ENCODE measurements at places on chromosomes 1 and 21.

- no peak for DNase-seq
Observed at GRCh38 chr1:224457782-224458144, 23.2 kb upstream of the WDR26 start.

DNA sequence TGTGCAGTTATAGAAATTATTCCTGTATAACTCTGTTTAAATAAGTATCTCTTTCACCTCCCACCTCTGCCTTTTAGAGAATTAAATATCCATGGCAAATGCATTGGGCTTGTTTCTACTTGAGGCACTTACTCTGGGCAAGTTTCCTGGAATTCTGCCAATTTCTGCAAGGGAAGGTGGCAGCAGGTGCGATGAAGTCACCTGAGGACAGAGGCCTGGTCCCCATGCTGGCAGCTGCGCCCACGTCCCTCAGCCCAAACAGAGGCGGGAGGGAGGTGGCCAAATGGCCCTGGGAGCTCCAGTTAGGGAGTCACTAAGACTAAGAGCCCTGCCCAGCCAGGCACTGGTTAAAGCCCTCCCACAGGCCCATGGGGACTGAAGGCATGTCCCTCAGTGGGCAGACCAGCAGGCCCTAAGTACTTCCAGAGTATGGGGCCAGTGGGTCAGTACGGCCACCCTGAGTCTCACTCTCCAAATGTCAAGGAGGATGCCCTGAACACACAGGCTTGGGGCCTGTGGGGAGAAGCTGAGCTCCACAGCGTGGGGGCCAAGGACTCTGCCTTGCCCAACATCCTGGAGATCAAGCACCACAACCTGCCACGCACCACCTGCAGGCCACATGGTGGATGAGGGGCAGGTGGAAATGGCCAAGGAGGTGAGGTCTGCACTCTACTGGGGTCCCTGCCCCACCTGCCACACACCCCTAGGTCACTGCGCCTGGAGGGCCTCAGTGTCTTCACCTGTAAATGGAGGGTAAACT lies 19.4 kb downstream of the ACOT7 start:
- no peak for DNase-seq

- no peak for DNase-seq
Observed at GRCh38 chr1:19525607-19526545, 40.5 kb upstream of the CAPZB start.

GRCh38 chr1:58047265-58047858 lies 499.2 kb downstream of the OMA1 start:
- DNase-seq: peak; percentile 58

GRCh38 chr1:47838562-47839432 lies 158.4 kb downstream of the TRABD2B start:
- no peak for DNase-seq

GRCh38 chr1:83999316-83999819 lies 436 bp upstream of the TTLL7 start:
- DNase-seq: peak; percentile 90

DNA sequence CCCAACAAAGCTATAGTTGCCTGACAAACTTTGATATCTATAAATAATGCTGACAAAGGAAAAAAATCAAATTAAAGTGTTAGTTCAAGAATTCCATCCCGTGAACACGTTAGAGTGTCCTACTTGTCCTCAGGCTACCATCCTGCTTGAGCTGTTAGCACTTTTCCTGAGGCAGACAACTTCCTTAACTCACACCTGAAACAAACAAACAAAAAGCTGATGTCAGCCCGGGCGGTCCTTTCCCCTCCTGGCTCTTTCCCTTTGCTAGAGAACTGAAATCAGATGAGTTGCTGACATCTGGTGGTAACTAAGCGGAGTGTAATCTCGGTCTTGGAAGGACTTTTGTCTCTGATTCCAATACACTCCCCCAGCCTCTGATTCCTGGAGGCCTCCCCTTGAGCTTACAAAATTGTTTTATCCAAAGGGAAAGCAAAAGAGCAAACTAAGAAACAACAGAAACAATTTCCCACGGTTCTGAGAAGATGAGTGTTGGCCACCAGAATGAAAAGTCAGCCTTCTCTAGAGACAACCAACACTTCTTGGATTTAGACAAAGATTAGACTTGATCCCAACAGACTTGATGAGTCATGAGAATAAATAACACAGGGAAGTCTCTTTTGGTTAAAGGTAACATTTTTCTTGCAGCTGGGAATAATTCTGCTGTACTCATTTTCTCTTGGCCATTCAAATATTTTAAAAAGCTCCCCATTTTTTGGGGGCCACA lies 135.4 kb downstream of the PROX1 start:
- DNase-seq: peak; percentile 57

DNA sequence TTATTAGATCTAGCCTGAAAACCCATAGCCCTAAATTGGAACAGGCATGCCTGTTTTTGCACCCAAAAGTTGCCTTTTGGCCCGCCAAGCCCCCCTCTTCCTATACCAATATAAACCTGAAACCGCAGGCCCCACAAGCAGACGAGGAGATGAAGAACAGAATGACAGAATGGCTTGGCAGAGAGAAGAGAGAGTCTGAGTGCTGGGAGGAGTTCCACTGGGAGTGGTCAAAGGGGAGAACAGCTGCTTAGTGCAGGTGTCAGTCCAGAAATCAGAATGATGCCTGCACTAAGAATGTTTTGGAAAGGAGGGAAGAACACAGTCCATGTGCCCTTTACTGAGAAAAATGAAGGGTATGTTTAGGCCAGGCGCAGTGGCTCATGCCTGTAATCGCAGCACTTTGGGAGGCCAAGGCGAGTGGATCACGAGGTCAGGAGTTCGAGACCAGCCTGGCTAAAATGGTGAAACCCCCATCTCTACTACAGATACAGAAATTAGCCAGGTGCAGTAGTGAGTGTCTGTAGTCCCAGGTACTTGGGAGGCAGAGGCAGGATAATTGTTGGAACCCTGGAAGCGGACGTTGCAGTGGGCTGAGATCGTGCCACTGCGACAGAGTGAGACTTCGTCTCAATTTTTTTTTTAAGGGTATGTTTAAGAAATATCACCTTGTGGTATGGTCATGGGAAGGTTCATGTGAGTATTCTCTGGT lies 9.4 kb downstream of the DYRK1A start:
- DNase-seq: no peak

GRCh38 chr1:226422478-226422877 lies 14.6 kb upstream of the PARP1 start:
- DNase-seq: no peak

- DNase-seq: peak; percentile 90
Observed at GRCh38 chr1:177170756-177171535, at the start of gene BRINP2. Gene BRINP2, plus strand, starts transcription at chr1:177170958. Its CDS starts 58,919 bp downstream, at chr1:177229877.

- peak; percentile 60 for DNase-seq
Observed at GRCh38 chr1:69700770-69701169, 133.0 kb downstream of the LRRC7 start.

GRCh38 chr1:216599851-216600250 lies 123.4 kb downstream of the ESRRG start:
- no peak for DNase-seq

- no peak for DNase-seq
Observed at GRCh38 chr1:211985556-211986264, 49.6 kb downstream of the INTS7 start.

- no peak for DNase-seq
Observed at GRCh38 chr1:160795951-160796383, at the start of gene LY9. Gene LY9, plus strand, starts transcription at chr1:160796174. Its CDS starts 14 bp downstream, at chr1:160796188.

DNA sequence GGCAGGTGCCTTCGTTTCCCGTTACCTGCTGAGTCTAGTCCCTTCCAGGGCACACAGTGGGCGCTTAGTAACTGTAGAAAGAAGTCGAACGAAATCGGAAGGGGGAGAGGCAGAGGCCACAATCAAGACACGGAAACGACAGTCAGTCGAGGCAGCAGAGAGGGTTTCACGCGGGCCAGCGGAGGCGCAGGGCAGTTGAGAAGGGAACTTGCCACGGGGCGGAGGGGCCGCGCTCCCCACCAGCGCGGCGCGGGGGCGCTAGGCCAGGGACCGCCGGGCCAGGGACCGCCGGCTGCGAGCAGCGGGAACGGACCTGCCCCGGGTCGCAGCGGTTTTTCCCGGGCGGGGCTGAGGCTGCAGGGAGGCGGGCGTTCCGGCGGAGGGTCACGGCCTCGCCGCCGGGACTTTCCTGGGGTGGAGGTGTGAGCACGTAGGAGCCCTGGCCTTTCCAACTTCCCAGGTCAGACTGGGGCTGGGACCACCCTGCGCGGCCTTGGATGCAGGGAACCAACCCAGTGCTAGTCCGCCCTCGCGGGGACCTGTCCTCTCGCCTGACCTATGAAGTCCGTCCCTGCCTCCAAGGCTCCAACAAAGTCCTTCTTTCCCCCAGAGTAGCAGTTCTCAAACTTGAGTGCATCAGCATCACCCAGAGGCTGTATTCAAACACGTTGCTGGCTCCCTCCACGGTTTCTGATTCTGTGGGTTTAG lies 150.1 kb upstream of the FGGY start:
- DNase-seq: no peak

- DNase-seq: peak; percentile 68
Observed at GRCh38 chr1:31216016-31216415, 23.7 kb downstream of the NKAIN1 start.

DNA sequence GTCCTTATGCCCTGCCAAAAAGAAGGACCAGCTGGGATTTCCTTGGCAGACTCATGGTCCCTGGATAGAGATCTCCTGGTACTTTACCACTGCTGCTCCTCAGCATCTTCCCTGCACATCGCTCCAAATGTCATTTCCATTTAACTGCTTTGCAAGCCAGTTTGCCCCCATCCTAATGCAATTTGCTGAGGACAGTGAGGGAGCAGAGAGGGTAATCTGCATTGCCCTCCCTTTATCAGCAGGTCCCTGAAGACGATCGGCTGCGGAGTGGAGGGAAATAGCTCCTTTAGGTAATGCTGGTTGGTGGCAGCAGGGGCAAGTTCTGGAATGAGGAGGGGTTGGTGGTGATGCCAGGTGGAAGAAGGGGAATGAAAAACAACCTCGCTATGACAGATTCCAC lies 2.7 kb downstream of the PLXNA2 start:
- DNase-seq: no peak

GRCh38 chr1:168920456-168921094 lies 185.9 kb upstream of the ATP1B1 start:
- DNase-seq: no peak

- DNase-seq: peak; percentile 31
Observed at GRCh38 chr1:101309334-101310311, 72.8 kb downstream of the S1PR1 start.

GRCh38 chr1:68188644-68189340 lies 43.5 kb downstream of the WLS start:
- DNase-seq: no peak

- DNase-seq: no peak
Observed at GRCh38 chr1:243818978-243819377, 31.1 kb downstream of the AKT3 start.

DNA sequence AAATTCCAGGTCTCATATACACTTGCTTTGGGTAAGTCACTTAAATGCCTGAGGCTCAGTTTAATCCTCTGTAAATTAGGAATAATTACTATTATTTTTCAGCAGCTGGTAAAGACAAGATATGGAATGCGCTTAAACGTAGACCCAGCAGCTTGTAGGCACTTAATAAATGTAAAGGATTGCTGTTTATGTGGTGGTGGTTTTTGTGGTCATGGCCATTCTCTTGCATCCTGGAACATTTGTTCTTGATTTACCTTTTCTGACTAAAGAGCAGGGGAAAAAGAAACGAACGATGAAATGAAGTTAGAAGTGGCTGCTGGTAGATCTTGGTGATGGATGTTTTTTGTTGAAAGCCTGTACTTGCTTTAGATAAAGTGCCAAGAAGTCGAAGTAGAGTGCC lies 195.0 kb upstream of the FOXD3 start:
- DNase-seq: no peak

DNA sequence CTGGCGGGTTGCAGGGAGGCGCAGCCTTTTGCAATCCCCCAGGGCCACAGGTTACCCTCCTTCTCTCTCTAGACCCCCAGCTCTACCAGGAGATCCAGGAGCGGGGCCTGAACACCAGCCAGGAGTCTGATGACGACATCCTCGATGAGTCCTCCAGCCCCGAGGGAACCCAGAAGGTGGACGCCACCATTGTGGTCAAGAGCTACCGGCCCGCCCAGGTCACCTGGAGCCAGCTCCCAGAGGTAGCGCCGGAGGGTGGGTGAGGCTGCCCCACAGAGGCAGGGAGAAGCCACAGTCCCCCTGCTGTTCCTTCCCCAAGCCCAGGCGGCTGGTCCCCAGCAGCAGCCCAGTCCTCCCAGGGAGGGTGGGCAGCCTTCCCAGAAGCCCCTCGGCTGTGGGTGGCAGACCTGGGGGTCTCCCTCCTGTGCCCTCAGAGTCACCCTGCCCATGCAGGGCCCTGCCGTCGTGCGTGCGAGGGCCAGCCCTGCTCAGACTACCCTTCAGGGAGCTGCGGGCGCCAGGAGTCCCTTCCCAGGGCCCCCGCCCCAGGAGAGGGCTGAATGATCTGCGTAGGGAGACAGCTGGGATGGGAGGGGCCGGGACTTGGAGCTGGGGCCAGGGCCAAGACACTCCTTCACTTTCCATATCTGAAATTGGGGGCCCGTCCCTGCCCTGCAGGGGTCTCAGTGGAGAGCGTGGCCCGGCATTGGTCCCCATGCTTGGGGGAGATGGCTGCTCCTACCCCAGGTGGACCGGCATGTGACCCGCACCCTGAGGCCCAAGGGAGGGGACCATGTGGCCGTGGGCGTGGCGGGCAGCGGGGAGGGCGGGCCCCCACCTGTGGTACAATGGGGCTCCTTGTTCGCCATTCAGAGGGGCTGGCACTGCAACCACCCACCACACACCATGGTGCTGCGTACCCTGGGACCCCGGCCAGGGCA lies 12.9 kb downstream of the ARHGEF16 start:
- no peak for DNase-seq

GRCh38 chr1:172929006-172929405 lies 121.7 kb downstream of the TNFSF18 start:
- no peak for DNase-seq

GRCh38 chr1:187985897-187986654 lies 1157.3 kb downstream of the PLA2G4A start:
- no peak for DNase-seq

DNA sequence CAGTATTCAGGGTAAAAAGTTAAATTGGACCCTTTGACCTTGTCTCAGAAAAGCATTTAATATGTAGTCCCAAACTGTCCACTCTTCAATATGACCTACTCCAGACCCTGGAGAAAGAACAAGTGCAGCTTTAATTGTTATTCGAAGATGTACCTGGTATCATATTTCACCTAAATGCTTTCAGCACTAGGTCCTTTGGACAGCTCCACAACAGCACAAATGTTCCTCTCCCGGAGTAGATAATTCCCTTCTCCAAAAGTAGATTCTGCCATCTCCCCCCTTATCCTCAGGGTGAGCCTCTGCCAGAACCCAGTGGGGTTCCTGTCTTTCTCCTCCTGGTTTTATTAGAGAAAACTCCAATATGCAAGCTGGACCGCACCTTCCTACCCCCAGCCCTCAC lies 104.5 kb upstream of the AJAP1 start:
- no peak for DNase-seq

- peak; percentile 75 for DNase-seq
Observed at GRCh38 chr1:39572379-39573096, 4.1 kb downstream of the PABPC4 start.

Data from WERI-Rb-1 (cell line).